ENCODE measurements at places on chromosomes 2 and 18.
A peak's percentile ranks its signal among the peaks of the same experiment; 100 is the strongest.

- no peak for DNase-seq
These were observed 11.0 kb upstream of the ANKRD29 start for GRCh38 chr18:23673725-23674124.

- DNase-seq, result no peak
These were observed 11.7 kb upstream of the ANKRD53 start for GRCh38 chr2:70966681-70967080.

DNA sequence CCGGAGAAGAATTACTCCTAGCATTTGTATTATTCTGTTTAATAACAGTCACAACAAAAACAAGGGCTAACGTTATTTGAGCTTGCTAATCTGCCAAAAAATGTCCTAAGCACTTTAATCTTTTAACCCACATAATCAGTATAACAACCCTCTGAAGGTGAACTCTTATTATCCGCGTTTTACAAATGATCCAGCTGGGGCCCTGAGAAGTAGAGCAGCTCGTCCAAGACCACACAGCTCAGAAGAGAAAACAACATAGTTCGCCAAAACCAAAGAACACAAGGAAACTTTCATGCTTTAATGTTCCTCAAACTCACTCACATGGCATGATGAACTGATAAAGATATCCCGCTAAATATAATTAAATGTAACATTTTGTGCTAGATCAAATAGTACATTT, 159.7 kb upstream of the ZNF236 start:
- no peak for DNase-seq

DNA sequence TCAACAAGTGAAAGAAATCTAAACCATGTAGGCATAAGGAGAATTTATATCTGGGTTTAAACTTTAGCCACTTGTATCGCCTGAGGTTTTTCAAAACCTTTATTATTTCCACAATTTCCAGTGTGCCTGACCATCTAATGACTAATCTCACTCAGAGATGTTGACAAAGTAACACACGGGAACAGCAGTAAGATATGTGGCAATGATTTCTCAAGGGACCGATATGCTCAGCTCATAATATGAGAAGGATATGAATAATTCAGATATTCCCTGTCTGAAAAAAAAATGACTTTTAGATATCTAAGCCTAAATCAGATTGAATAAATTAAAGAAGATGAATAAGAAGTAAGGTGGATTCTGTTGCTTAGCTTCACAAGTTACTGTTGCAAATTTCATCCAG, 43.5 kb downstream of the TMEM163 start:
- DNase-seq, result no peak

DNA sequence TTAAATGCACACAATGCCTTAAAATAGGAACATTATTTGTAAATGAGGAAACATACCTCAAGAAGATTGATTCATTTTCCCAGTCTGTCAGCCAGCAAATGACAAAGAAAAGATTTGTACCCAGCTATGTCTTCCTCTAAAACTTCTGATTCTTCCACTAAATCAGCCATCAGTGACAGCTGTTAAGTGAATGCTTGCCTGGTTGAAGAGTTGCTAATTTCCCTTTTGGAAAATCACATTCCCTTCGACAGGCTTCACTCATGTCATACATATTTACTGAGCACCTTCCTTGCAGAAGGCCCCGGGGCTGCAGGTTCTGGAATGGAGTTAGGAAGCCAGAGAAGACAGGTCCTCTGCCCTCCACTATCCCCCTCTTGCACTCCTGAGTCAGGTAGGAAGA, 112.0 kb upstream of the SLC66A3 start:
- no peak for DNase-seq

GRCh38 chr2:6780765-6781274, 84.9 kb downstream of the CMPK2 start:
- DNase-seq, result peak; percentile 16

GRCh38 chr18:55128437-55128836, 169.2 kb upstream of the CCDC68 start:
- DNase-seq, result no peak

DNA sequence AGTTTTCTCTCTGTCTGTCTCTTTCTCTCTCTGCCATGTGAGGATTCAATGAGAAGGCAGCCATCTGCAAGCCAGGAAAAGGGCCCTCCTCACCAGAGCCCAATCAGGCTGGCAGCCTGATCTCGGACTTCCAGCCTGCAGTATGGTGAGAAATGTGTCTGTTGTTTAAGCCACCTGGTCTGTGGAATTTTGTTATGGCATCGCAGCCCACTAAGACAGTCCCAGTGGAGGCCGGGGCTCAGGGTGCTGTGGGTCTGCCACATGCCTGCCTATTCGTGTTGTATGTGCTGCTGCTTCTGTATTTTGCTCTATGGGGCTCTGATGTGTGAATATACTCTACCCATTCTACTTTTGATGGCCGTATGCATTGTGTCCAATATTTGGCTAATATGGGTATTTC, 139.0 kb upstream of the HS6ST1 start:
- no peak for DNase-seq

- DNase-seq, result no peak
These were observed 69.3 kb upstream of the CYP1B1 start for GRCh38 chr2:38145236-38145635.

- DNase-seq, result no peak
These were observed 111.3 kb downstream of the NDUFA10 start for GRCh38 chr2:239913636-239914417.

GRCh38 chr2:237727363-237727762, 71.2 kb upstream of the RBM44 start:
- no peak for DNase-seq

GRCh38 chr18:11849841-11850634, 1.2 kb upstream of the CHMP1B start:
- DNase-seq, result peak; percentile 70

GRCh38 chr2:171191021-171191420, 30.3 kb upstream of the TLK1 start:
- DNase-seq, result no peak

GRCh38 chr2:200461846-200462710, 47.8 kb downstream of the KCTD18 start:
- no peak for DNase-seq

DNA sequence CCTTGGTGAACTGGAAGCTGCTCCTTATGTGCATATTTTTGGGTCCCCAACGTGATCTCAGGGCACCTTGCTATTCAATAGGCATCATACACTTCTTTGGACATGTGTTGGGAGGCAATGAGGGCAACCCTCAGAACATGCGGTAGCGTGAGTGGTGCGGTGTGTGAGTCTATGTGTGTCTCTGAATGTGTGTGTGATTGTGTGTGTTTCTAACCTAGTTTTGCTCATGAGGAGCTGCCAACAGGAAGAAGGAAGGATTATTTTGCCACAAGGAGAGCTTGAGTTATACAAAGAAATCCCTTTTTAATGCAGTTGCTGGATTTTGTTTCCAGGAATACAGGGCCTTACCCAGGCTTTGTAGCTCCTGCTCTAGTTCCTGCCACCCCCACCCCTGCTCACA, 75.8 kb upstream of the ITGA6 start:
- DNase-seq, result peak; percentile 26

- no peak for DNase-seq
These were observed 5.7 kb downstream of the GREB1 start for GRCh38 chr2:11539317-11540147.

GRCh38 chr2:121398853-121399252, 113.9 kb upstream of the TFCP2L1 start:
- no peak for DNase-seq

DNA sequence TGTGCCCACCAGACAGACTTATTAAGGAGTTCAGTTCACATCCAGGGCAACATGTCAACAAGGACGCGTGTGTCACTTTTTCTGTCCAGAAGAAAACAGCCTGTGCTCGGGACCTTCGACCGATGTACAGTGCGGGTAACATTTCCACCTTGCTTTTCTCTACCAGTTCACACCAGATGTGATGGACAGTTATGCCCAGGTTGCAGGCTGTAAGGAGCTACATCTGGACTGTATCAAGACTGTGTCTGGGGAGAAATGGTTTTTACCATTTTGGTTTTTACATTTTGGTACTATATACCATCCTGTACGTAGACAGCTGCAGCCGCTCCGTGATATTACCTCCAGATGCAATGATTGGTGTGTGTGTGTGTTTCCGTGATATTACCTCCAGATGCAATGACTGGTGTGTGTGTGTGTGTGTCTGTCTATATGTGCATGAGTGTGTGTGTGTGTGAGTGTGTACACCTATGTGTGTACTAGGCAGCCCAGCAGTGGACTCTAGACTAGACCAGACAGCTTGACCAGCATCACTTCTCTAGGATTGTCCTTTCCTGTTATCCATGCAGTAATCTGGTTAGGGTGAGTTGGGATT, 118.0 kb downstream of the COL6A3 start:
- DNase-seq, result no peak

- DNase-seq, result no peak
These were observed 425.2 kb upstream of the MEX3C start for GRCh38 chr18:51622702-51623101.

DNA sequence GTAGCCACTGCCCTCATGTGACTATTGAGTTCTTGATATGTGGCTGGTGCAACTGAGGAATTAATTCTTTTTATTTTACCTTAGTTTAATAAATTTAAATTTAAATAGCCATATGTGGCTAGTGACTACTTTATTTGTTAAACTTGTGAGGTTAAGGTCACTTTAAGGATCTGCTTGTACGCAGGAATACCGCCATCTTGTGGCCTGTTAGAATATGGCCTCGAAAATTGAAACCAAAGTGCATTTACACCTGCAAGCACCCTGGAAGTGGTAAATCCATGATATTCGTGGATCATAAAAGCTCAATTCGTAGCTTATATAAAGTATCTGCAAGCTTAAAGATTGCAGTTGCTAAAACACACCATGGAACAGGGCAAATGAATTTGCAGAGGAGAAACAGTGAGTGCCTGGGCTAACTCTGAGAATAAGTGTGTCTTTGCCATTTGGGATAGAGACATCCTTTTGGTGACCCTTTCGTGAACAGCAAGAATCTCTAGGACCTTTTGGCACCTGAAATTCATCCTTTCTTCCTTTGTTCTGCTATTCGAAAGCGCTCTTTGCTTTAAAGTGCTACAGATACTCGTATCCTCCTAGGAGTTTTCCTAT, 59.9 kb upstream of the REG3A start:
- peak; percentile 47 for DNase-seq

GRCh38 chr2:204585930-204586329, 40.7 kb downstream of the PARD3B start:
- DNase-seq, result no peak
